CD4-positive, alpha-beta T cell treated with Interleukin-15 for 4 hours (primary cell): ENCODE measurements at places on chromosomes 11 and 22.

- DNase-seq: no peak
Observed at GRCh38 chr11:70169127-70169526, 34.0 kb upstream of the FADD start.

DNA sequence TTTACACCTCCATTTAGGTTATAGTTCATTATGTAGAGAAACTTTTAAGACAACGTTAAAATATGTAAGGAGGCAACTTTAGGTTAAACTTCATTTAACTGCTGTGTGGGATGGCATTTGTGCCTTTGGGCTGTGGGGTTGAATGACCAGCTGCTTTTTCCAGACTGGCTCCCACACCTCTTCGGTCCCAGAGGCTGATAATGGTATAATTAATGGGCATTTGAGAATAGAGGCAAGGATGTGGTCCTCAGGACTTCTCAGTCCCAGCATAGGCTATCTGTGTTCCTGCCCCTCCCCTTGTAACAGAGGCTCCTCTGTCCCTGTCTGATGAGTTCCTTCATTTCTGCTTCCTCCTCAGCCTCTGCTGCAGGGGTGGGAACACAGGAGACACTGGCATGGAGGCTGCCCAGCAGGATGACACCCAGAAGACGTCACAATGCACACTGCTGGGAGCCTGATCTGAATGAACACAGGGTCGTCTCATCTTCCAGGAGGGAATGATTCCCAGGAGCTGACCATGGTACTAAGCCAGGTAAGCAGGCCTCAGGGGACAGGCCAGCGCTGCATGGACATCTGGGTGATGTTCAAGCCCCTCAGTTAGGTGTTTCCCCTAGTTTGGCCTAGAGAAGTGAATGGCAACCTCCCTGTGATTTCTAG lies 17.1 kb upstream of the GNAZ start:
- no peak for DNase-seq

DNA sequence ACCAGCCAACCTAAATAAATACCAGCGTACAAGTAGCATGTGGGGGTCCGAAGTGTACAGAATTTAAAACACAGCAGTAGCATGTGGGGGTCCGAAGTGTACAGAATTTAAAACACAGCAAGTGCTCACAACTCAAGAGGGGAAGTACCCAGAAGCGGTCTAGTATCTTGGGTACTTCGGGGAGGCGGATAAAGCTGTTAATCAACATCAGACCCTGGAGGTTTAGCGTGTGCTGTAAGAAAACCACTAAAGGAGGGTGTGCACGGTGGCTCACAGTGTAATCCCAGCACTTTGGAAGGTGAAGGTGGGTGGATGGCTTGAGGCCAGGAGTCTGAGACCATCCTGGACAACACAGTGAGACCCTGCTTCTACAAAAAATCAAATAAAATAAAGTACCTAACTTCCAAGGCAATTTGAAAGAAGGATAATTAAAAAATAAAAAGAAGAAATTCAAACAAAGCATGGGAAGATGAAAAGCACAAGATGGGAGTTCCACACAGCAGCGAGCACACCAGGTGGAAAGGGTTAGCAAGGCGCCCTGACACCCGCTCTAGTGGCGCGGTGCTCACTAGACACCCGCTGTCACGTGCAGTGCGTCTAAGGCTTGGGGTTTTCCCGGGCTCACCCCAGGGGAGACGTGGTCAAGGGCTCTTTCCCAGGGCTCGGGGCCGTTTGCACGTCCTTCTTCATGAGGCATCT lies 35.0 kb upstream of the MOB2 start:
- no peak for DNase-seq

DNA sequence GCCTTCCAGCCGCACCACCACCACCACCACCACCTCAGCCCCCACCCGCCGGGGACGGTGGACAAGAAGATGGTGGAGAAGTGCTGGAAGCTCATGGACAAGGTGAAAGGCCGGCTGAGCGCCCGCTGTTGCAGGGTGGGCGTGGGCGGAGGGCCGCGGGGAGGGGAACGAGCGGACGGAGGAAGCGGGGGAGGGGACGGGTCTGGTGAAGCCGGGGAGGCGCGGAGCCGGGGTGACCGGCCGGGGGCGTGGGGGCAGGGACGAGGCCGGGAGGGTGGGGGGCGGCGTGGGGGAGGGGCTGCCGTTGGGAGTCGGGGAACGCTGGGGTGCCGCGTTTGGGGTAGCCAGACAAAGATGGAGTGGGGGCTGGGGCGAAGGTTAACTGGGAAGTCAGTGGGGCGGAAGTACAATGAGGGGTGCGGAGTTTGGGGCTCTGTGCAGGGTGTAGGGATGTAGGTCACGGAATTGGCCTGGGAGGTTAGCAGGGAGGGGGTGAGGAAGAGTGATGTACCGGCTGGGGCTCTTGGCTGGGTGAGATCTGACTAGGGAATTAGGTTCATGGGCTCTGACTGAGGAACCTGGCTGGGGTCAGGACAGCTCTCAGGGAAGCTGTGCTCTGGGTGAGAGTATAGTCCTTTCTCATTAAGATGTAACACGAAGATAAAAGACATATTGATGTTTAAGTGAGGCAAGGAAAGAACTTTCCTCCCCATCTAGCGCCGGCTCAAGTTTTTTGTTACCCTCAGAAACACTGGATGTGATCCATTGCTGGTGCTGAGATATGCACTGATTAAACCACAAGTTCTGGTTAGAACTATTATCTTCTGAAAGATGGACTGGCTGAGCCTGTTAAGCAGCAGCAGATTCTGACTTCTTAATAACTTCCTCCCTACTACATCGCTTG lies 624 bp downstream of the CBL start:
- peak; percentile 33 for DNase-seq

DNA sequence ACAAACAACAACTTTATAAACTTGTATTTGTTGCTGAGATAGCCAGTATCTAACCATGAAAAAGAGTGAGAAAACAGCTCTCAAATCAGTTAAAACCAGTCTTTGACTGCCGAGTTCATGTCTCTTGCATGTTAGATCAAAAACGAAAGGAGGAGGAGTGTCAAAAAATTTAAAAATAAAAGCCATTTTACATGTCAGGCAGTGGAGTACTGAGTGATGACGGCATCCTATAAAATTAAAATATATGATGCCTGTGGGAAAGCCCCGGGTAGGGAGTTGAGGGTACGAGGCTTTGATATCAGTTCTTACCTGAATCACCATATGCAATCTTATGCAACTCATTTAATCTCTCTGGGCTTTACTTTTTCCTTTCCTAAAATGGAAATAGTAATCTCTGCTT lies 117.3 kb downstream of the ETS1 start:
- DNase-seq: peak; percentile 73

DNA sequence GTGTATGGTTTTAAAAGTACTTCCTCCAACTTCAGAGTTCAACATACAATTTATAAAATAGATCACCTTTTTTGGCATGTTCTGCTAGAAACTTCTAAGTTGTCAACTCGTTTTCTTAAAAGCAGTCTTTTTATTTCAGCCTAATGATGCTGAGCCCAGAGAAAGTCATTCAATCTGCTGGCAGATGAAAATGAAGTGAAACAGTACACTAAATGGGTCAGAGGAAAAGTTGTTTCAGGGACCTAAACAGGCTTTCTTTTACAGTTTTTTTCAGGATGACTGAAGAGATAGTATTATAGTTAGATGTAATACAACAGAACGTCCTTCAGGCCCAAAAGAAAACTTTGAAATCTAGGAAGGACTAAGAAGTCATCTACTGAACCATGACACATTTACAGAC lies 842.7 kb upstream of the CCDC90B start:
- no peak for DNase-seq

DNA sequence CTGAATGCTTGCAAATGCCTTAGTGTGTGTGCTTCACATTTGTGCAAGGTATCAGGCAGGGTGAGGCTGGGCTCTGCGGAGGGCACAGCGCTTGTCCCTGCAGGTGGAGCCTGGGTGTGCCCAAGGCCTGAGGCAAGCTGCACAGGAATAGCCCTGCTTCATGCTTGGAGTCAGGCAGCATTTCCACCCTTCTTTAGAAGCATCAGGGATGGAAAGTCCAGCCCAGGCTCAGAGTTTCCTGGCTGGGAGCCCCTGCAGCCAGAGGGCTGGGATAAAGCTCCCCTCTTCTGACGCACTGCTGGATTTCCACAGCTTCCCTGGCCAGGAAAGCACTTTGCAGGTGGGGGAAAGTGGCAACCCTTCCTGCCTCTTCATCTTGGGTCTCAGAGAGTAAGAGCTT lies 63.4 kb downstream of the GALNT18 start:
- DNase-seq: no peak

GRCh38 chr22:32695451-32695891 lies 106.0 kb upstream of the TIMP3 start:
- no peak for DNase-seq

DNA sequence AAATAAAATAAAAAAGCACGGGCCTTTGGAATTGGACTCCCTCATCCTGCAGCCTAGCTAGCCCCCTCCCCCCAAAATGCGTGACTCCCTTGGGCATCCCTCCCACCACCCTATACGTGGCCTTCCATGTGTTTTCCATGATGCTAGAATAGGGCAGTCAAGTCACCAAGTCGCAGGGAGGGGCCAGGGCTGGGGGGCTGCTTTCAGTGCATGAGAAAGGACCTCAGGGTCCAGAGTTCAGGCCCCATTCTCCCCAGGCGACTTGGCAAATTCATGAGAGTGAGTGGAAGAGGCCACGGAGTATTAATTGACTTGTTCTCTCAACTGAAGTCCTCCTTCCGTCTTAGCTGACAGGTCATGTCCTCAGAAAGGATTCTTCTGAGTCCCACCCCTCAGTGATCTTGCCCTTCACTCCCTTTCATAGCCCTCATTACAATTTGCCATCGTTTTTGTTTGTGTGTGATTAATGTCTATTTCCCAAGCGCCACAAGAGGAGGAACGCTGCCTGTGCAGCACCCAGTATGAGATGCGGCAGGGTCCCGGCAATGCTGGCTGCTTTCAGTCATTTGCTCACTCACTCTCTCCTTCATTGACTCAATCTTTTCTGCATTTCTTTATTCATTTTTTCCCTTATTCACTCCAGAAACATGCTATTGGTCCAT lies 17.4 kb downstream of the LRRC32 start:
- DNase-seq: no peak

GRCh38 chr11:57324154-57324885 lies 432 bp downstream of the TNKS1BP1 start:
- no peak for DNase-seq

GRCh38 chr11:44629732-44630345 lies 64.4 kb downstream of the CD82 start:
- no peak for DNase-seq

DNA sequence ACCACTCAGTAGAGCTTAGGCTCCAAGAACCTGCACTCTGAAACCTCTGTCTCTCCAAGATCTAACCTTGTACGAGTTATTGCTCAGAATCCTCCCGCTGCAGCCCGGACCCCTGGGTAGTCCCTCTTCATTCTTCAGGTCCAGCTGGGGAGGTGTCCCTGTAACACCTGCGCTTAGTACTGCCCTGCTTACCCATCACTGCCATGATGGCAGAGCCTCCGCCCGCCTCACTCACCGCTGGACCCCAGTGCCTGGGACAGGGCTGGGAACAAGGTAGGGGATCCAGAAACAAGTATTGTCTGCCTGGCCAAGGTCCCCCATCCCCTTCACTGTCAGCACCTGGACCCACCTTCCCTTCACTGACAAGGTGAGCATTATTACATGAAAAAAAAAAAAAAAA lies 50.3 kb downstream of the THAP12 start:
- DNase-seq: no peak

DNA sequence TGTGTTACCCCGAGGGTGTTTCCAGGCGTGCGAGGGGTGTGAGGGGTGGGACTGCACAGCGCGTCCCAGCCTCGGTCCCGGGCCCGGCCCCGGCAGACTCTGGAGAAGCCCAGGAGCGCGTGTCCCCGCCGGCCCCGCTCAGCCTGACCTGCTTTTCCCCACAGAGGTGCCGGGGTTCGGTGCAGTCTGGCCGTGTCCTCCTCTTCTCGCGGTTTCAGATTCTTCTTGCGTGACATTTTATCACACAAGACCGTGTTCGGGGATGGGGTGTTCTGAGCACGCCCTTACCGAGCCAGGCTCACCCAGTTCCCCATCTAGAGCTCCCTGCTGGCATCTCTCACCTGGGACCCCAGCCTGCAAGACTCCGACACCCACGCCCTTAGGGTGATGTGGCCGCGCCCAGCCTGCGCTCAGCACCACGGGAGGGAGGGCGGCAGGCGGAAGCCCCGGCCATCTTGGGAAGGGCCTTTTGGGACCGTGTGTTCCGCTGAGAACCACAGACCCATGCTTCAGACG lies 775.6 kb downstream of the BRD1 start:
- DNase-seq: peak; percentile 20

- no peak for DNase-seq
Observed at GRCh38 chr11:35100013-35100383, 39.0 kb upstream of the CD44 start.

- DNase-seq: no peak
Observed at GRCh38 chr22:42608823-42609361, 5.8 kb downstream of the POLDIP3 start.

DNA sequence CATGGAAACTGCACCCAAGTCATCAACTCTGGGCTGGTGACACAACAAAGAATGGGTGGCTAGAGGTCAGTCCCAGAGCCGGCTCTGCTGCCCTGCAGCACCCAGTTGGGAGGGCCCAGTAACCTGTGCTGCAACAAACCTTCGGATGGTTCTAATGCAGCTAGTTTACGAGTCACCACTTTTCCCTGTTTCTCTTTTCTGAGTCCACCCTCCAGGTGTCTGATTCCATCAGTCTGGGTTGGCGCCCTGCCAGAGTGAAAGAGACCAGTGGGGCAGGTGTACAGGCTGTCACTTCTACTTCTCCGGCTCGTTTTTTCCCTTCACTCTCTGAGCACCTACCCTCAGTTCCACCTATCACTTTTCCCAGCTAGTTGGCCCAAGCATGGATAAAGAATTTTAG lies 572.9 kb downstream of the NTM start:
- DNase-seq: no peak

- DNase-seq: no peak
Observed at GRCh38 chr11:2249189-2249916, 21.0 kb downstream of the ASCL2 start.

DNA sequence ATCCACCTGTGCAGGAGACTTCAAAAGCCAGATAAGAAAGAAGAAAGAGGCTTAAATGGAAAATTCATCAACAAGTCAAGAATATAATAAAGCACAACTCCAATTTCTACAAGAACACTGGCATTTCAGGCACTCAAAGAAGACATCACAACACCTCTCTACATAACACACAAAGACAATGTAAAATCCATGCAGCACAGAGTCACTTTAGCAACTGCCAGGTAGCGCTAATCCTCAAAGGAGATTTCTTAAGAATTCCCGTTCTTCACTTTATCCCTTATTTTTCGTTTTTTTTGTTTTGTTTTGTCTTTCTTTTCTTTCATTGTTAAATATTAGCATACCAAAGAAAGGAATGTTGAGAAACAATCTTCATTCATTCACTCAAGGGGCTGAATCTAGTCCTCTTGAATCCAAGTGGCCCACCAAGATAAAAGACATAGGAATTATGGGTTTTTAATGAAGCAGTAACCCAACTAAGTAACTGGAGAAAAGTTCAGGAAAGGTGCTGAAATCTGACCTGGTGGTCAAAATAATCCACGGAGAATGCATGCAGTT lies 95.0 kb downstream of the CADM1 start:
- DNase-seq: no peak

DNA sequence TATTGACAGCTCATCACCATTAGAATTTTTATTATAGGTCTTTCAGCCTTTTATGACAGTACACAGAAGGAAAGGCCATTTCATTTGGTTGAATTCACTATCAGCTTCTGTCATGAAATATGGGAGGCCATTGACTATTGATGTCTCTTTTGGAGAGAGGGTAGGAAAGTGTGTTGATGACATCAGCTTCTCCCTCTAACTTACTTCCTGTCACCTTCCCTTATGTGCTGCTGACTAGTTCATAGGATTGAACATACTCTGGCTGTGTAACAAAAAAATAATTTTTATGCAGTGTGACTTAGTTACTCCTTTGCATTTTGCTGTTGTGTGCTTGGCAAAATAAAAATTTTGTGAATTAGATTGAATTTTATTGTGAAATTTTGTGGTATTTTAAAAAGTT lies 769.2 kb downstream of the METTL15 start:
- no peak for DNase-seq

- no peak for DNase-seq
Observed at GRCh38 chr11:109735128-109735527, 313.1 kb downstream of the C11orf87 start.
